ENCODE measurements at places on chromosomes 16 and 17. TPM values are rescaled to one million over a fixed set of nuclear protein-coding genes. Genes with fewer than 3 reads are reported as not detected.

C1QL1 gene
- polyA plus RNA-seq = 1.9 TPM

ASPHD1 gene
- polyA plus RNA-seq = 3.5 TPM

KCNAB3 gene
- polyA plus RNA-seq = 2.2 TPM

TP53TG3F gene
- not detected for polyA plus RNA-seq

GRB7 gene
- 0.05 TPM for polyA plus RNA-seq

CDH11 gene
- polyA plus RNA-seq = 306 TPM

ACSM5 gene
- not detected for polyA plus RNA-seq

NPIPA2 gene
- 1.1 TPM for polyA plus RNA-seq

EXOSC6 gene
- polyA plus RNA-seq = 8.5 TPM

OR3A3 gene
- not detected for polyA plus RNA-seq

KLHL11 gene
- polyA plus RNA-seq = 7.6 TPM

KDM8 gene
- polyA plus RNA-seq = 2.8 TPM

EIF3C gene
- 265 TPM for polyA plus RNA-seq

TNFSF12 gene
- polyA plus RNA-seq = 27.1 TPM

DNA sequence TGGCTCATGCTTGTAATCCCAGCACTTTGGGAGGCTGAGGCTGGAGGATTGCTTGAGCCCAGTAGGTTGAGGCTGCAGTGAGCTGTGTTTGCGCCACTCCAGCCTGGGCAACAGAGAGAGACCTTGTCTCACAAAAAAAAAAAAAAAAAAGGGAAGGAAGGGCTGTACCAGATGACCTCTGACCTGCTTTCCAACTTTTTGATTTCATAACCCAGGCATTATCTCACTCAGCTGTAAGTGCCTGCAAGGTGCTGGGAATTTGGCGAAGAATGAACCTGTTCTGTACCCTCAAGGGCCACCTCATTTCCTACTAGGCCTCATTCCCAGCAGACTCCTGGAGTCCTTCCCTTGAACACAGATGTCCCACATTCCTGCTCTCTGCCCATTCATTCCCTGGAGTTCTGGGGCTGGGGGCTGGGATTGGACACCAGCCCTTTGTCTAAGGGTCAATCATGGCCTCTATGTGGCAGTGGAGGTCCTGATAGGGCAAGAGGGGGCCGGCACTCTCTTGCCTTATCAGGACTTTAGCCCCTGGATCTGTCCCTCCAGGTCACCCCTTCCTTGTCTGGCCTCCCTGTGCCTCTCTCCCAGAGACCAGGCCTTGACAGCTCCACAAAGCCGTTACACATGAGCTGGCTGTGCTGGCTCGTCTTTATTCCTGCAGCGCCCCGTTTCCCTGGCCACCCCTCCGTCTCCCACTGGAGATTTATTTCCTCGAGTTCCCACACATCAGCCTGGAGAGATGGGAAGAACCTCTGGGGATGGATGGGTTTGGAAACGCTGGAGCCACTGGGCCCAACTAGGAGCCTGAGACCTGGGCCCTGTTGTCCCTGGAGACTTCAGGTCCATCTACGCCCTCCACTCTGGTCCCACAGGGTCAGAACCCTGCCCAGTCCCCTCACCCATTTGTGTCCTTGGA, 821 bp upstream of the GFAP start:
- no peak for DNase-seq

GRCh38 chr17:863880-864279, 81.7 kb downstream of the MRM3 start:
- no peak for DNase-seq

DNA sequence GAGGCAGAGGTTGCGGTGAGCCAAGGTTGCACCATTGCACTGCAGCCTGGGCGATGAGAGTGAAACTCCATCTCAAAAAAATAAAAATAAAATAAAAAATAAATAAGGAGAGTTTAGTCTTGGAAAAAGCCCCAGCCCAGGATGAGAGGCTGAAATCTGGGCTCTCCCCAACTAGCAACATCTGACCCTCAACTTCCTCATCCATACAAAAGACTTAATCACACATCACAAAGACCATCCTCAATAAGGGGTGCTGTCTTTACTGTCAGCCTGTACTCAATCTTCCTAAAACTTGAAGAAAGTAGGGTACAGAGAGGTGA, 11.4 kb upstream of the SLC4A1 start:
- DNase-seq = no peak

GRCh38 chr17:2058586-2059546, 4.0 kb downstream of the HIC1 start:
- DNase-seq = no peak

- no peak for DNase-seq
These were observed 18.6 kb downstream of the IGFBP4 start for GRCh38 chr17:40461732-40462342.

DNA sequence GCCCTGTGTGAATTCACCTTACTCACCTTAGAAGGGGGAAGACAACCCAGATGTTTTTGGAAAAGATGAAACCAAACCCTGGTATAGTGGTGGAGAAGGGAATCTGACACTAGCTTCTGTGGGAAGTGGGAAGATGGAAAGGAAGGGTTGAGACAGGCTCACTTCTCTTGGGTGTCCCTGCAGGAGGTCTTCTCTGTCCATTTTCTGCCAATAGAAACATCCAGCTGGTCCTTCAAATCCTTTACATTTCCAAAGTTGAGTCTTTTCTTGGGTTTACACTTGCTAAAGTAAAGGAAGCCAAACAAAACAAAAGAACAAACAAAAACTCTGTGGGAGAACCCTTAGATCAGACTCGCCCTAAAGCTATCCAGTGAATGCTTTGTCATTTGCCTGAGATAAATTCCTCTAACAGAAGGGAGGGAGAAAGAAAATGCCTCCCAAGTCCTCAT, 10.2 kb downstream of the HOXB1 start:
- no peak for DNase-seq

- DNase-seq = no peak
These were observed 51.0 kb upstream of the GPRC5B start for GRCh38 chr16:19935694-19936093.

- no peak for DNase-seq
These were observed 12.4 kb upstream of the KATNB1 start for GRCh38 chr16:57723170-57723569.

DNA sequence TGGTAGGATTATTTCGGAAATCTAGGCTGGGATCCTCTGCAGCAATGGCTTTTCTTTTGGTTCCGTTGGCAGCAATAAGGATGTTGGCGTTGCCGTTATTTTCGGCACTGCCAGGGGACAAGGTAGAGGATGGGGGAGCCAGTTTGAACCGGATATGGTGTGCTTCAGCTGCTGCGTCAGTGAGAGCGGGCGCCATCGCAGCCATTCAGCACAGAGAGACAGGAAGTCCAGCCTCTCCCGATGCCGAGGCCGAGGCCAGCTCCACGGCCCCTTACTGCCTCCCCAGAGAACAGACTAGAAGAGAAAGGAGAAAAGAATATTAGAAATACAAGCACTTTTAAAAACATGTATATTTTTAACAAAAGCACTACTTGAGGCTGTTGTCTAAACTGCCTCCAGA, 21.3 kb downstream of the KANSL1 start:
- no peak for DNase-seq

- DNase-seq = peak; percentile 98
These were observed 65.5 kb upstream of the CREBBP start for GRCh38 chr16:3945751-3946603.

GRCh38 chr17:5000237-5000639, 2.5 kb downstream of the KIF1C start:
- no peak for DNase-seq

DNA sequence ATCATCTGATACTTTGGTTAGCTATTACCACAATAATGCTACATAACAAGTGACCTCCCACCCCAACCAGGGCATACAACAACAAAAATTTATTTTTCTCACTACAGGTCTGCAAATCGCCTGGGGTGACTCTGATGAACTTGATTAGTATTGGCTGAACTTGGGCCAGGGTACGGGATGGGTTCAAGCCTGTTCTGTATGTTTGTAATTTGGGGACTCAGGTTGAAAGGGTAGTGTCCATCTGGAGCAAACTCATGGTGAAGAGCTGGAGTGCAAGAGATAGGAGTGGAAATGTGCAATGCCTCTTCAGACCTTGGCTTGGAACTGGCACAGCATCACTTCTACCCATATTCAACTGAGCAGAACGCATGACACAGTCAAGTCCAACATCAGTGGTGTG, 16.3 kb upstream of the NKD1 start:
- no peak for DNase-seq

GRCh38 chr17:82804442-82805191, 35.2 kb downstream of the ZNF750 start:
- no peak for DNase-seq

DNA sequence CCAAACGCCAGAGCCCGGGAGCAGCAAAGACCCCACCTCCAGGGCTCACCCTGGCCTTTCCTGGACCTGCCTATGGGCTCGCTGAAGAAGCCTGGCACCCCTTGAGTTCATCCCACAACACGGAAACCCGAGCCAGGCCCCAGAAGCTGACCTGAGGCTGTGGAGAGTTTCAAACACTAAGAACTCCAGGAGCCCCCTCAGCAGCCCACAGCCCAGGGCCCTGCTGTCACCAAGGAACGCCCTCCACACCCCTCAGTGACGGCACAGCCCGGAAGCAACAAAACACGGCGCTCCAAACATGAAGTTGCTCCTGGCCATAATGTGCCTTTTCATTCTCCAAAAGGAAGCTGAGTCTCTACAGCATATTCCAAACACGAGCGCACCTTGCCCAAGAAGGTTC, 9.2 kb downstream of the SLC38A10 start:
- no peak for DNase-seq

DNA sequence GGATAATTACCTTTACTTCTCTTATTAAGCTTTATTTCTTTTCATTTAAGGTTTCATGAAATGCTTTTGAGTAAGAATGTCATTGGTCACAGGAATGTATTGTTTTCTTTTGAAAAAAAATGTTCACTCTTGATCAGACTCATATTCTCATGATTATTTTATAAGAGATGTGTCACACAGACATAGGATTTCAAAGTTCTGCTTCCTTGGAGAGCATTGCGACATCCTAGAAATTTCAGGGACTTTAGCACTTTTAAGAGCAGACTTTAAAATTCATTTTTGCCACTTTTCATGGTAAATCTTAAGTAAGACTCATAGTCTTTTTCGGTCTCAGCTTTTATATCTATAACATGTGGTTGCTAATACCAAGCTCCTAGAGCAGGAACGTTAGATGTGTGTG, 314.7 kb downstream of the CDH8 start:
- no peak for DNase-seq

DNA sequence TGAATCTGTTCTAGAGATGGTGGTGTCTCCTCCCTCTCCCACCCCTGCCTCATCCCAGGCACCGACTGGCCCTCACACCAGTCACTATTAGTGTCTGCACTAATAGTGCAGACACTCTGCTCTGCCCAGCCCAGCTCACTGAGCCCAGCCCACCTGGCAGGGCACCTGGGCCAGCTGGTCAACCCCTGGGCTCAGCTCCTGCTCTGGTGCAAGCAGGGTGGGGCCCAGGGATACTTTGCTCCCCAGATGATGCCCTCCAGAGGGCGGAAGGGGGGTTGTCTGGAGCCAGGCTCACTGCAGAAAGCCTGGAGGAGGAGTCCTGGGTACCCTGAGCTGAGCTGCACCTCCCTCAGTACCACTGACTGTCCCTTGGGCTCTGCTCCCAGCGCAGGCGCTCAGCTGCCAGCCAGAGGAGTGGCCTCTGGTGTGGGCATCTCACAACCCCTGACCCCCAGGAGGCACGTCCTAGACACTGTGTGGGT, 14.5 kb downstream of the RAB11FIP4 start:
- no peak for DNase-seq

GRCh38 chr16:57384248-57385070, 12.2 kb downstream of the CX3CL1 start:
- no peak for DNase-seq

GRCh38 chr16:3074860-3075522, 9.6 kb downstream of the IL32 start:
- DNase-seq = no peak

DNA sequence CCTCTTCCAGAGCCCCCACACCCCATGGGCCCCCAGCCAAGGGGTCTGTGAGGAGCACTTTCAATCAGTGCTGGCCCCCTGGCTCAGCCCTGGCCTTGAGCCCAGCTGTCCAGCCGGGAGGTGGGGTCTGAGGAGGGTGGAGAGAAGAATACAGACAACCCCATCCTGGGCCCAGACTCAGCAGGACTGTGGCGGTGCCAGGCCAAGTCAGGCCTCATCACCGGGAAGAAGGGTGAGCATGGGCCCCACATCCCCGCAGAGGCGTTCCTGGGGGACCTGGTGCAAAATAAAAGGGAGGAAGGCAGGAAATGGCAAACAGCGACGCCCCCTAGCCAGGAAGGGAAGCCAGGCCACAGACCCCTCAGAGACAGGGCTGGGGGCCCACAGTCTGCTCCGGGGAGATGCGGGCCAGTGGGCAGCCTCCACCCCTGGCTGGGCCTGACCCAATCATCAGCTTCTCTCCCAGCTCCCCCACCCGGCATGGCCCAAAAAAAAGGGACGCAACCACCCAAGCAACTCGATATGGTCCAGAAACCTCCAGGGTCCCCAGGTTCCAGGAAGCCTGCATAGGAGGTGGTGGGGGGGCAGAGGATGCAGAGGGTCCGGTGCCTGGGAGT, 20.6 kb downstream of the ZNF423 start:
- no peak for DNase-seq

GRCh38 chr16:82063456-82064082, 28.5 kb downstream of the HSD17B2 start:
- no peak for DNase-seq

DNA sequence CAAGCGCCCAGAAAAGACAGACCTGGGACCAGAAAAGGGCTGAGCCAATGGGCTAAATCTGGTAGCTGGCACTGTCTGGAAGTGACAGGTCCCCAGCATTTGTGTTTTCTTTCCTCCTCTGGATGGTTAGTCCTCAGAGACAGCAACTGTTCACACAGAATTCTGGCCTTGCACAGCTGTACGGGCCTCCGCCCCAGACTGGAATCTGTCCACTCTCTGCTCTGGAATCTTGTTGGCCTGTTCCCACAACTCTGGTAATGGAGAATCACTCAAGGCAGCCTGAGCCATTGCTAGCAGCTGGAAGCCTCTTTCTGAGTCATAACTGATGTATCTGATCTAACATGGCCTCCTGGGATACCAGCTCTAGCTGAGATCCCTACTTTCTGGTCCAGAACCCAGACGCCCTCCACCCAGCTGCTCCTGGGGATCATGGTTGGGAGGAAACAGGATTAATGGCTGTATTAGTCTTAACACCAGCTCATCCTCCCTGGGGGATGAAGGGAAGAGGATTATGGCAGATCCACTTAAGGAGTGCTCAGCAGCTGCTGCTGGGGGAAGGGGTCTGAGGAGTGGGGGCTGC, 9.1 kb downstream of the ZNF668 start:
- peak; percentile 89 for DNase-seq

GRCh38 chr17:2453866-2454265, 53.0 kb upstream of the MNT start:
- DNase-seq = no peak

GRCh38 chr17:77209330-77209748, 68.6 kb downstream of the SEC14L1 start:
- no peak for DNase-seq

DNA sequence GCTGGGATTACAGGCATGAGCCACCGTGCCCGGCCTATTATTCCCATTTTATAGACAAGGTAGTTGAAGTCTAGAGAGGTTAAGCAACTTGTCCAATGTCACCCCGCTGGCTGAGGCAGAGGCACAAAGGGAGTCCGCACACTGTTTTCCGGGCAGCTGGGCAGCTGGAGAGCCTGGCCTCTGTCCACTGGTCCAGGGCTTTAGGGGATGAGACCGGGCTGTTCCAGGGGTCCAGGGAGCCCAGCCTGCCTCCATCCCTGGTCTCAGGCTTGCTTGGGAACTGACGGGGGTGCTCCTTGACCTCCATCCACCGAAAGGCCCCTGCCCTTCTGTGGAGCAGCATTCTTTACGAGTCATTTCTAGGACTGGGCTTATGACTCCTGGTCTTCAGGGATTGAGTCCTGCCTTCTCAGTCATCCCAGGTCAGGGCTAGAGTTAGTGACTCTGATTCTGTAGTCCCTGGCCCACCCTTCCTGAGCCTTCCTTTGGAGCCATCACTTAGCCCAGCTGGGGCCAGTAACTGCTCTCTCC, 37.5 kb downstream of the SOCS3 start:
- no peak for DNase-seq

Measured in AG04450 (cell line).